ENCODE measurements at places on chromosomes 16 and 17.

- DNase-seq, result no peak
These were observed 214.4 kb upstream of the CHMP6 start for GRCh38 chr17:80777274-80777673.

GRCh38 chr17:3551189-3551588 is 6.4 kb downstream of the TRPV3 start:
- DNase-seq, result no peak

GRCh38 chr16:17370731-17371285 is 100.0 kb downstream of the XYLT1 start:
- no peak for DNase-seq

DNA sequence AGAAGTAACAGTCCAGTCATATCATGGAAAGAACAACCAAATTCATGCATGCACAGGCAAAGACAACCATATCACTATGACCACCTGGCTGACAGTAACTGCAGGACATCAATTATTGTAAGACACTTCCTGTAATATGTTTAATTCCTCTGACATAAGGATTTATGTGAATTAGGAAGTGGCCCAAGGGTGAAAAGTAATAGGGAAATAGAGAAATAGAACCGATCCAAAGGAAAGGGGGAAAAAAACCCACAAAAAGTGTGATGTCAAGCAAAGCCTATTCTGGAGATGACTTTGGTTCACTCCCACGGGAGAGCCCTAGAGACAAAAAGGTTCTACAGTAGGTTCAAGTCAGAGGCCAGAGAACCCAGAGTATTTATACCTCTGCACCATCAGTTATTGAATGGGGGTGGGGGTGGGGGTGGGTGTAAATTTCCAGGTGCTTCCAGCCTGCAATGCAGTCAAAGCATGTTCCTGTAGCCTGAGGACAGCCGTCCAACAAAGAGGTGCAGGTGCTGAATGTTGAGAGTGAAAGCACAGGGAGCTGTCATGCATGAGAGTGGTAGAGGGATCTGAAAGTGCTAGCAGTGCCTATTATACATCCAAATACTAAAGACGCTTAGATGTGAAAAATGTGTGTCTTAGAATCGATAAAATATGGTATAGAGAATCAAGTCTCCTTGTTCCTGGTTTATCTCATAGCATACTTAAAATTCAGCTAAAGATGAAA is 95.6 kb upstream of the HLF start:
- DNase-seq, result no peak

GRCh38 chr17:806346-806745 is 24.2 kb downstream of the MRM3 start:
- no peak for DNase-seq

All from HL-60 (cell line).